Fibroblast of skin of abdomen (primary cell): ENCODE measurements at places on chromosomes 12 and 14.
A peak's percentile ranks its signal among the peaks of the same experiment; 100 is the strongest.

DNA sequence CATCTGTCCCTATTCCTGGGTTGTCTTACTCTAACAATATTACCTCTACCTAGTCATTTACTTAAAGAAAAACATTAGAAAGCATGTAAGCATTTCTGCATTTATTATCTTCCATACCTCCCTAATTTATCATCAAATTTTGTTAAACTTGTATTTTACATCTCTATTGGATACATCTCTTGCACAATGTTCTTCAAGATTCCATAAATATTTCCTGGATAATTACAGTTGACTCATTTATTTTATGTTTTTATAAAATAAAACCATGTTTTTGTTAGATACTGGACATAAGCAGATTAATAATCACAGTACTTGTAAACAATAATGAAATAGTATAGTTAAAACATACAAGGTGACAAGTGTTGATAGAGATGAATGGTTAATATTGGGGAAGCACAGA lies 209.0 kb downstream of the TMTC3 start:
- no peak for DNase-seq

GRCh38 chr12:77102123-77102522 lies 36.8 kb upstream of the E2F7 start:
- DNase-seq: peak; percentile 55

DNA sequence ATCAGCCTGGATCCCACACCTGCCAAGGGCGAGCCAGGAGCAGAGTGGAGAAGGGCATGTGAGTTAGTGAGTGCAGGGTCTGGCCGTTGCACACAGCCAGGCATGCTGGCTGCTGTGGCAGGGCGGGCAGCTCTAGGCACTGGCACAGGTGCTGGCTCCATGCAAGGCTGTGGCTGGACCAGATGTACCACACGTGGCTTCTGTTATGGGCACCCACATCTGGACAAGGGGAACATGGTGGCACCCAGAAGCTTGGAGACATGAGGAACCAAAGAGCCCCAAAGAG lies 20.1 kb downstream of the SERPINA3 start:
- no peak for DNase-seq

DNA sequence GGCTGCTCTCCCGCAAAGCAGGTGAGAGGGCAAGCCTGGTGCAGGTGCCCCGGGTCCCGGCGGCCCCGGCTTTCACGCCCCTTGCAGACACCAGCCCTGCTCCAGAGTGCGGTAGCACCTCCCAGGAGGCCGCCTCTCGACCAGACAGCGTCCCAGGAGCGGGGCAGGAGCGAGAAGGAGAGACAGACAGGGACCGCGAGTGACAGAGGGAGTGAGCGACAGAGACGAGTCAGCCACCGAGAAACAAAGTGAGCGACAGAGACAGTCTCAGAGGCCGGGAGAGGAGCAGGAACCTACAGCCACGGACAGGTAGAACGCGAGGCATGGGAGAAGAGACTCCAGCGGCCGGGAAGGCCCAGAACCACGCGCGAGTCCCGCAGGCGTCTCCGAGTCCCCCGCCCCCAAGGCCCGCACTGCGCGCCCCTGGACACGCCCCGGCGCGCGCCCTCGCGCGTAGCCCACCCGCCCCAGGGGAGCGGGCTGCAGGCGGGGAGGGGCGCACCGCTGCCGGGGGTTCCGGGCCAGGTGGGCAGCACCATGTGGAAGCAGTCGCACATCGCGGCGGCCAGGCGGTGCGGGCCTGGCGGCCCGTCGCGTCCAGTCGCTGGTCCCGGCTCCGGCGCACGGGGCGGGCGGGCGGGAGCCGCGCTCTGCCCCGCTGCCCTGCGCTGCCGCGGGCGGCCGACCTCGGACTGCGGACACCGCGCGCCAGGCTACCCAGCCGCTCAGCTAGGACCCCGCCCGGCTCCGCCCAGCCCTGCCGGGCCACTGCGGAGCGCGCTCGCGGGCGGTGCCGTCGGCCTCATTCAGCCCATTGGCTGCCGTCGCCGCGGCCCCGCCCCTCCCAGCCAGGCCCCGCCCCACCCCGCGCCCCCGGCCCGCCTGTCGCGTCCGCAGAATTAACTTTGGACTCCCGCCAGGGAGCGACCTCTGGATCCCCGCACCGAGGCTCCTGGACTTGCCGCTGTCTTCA lies at the start of gene AHNAK2:
Gene AHNAK2, minus strand, starts transcription at position 694 of the 973 bp plus-strand sequence. Its CDS starts 137 bp downstream, at position 557.
- peak; percentile 74 for DNase-seq

- DNase-seq: no peak
Measured at GRCh38 chr12:116591855-116592637, 32.9 kb downstream of the MAP1LC3B2 start.

DNA sequence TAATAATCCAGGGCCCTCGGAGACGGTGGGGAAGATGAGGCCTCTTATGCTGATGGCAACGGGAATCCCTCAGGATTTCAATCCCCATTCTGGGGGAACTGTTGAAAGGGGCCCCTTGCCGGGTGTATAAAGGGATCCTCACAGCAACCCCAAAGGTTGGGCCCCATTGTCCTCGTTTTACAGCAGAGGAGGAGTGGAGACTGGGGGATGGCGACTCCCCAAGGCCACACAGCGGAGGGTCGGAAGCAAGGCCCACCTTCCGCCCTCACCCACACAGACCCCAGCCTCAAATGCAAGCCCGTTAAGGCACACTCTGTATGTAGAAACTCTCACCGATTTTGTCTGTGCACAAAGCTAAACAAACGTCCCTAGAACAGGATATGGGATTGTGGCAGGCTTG lies 327.9 kb upstream of the DIO3 start:
- DNase-seq: no peak

- DNase-seq: peak; percentile 47
Measured at GRCh38 chr12:20368651-20369304, 441 bp downstream of the PDE3A start.

DNA sequence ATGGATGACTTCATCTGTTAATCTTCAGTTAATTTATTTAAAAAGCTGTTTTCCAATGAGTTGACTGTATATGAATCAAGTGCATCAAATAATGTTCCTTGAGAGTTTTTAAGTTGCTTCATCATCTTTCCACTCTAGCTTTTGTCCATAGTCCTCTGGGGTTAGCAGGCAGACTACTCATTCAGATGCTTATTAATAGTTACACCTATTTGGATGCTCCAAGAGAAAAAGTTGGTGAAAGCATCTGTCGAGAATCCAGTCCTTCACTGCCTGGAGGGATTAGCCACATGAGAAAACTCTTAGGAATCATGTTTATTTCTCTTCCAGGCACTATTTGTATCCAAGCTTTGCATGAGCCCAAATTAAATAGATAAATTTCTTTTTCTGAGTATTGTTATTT lies 70.2 kb downstream of the DACT1 start:
- no peak for DNase-seq

DNA sequence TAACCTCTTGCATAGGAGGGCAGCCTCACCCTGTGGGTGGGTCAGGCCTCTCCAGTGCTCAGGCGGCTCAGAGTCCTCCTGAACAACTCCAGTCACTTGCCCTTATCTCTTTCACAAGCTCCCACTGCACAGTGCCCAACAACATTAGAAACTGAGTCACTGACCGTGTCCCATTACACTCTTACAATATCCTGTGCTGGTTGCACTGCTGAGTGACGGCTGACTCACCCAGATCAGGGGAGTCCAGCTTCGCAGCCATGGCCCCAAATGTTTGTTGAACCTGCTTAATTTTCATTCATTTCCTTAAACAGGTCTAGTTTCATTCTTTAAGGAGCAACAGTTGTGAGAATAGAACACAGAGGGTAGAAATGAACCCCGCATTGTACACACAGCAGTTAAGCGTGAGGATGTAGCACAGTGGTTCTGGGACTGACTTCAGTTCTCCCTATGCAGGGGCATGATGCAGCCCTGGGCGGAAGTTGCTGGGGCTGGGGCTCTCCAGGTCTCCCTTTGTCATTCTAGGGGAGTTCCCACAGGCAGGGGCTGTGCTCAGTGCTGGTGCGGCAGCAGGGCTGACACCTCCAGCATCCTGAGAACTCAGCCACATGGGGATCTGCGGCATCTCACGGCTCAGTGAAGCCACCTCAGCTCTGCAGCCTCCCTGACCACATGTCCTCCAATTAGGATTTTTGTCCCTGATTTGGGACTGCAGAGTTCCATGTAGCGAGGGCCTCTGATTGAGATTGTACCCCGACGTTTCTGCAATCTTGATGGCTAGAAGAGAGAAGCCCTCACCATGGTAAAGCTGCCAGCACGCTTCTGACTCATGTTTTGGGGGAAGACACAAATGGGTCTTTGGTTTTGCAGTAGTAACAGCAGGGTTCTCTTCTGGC lies 16.1 kb downstream of the GPR68 start:
- peak; percentile 51 for DNase-seq

DNA sequence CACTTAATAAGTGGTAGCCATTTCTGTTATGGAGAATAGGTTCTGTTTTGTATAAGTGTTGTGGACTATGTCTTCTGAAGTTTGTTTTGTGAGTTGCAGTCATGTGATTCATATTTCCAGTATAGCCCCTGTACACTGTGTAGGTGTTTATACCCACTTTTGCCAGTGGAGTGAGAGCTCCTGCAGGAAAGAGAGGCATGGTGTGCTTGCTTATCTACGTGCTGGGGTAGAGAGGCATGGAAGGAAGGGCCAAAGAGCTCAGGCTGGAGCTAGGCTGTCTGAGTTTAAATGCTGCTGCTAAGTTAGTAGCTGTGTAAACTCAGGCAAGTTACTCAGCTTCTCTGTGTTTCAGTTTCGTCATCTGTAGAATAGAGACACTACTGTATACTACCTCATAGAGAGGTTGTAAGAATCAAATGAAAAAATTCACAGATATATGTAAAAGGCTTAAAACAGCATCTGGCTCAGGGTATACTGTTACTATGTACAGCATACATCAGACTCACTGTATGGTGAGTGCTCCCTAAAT lies 88.2 kb upstream of the SLC38A2 start:
- DNase-seq: no peak

GRCh38 chr14:80310938-80311750 lies 99.8 kb upstream of the DIO2 start:
- DNase-seq: peak; percentile 10

DNA sequence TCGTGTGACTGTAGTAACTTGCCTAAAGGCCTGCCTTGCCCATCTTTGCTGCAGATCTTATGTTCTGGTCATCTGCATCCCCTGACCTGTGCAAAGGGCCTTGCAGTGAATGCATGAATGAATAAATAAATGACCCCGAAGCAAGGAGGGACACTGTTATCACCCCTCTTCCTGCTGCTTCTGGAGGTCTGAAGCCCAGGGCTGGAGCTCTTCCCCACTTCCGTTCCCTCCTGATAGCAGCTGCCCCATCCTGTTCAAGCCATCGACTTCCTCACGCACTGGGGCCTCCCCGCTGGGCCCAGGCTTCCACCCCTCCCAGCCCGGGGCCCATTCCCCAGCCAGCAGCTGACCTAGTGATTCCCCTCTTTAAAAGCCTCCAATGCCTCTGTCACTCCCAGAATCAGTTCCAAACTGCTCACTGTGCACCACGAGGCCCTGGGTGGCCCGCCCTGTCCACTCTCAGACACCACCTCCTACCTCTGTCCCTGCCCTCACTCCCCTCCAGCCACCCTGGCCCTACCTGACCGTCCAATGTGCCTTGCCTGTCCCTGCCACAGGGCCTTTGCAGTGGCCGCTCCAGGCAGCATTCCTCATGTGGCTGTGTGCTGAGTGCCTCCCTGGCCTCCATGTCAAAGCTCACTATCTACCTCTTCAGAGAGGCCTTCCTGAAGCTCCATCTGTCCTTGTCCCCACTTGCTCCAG lies 78.6 kb downstream of the SCARB1 start:
- no peak for DNase-seq

DNA sequence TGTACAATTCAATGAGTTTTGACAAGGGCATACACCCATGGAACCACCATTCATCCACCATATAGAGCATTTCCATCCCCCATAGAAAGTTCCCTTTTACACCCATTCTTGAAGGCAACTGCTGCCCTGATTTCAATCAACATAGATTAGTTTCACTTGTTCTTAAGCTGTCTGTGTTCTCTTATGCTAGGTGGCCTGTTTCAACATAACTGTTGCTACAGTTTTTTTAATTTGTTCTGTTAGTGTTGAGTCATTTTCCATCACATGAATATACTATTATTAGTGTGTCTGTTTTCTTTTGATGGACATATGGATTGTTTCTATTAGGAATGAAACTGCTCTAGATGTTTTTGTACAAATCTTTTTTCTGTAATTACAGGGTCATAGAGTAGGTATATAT lies 123.4 kb downstream of the PTPRQ start:
- DNase-seq: peak; percentile 43

GRCh38 chr12:6538420-6539313 lies 4.3 kb downstream of the GAPDH start:
- DNase-seq: peak; percentile 42

DNA sequence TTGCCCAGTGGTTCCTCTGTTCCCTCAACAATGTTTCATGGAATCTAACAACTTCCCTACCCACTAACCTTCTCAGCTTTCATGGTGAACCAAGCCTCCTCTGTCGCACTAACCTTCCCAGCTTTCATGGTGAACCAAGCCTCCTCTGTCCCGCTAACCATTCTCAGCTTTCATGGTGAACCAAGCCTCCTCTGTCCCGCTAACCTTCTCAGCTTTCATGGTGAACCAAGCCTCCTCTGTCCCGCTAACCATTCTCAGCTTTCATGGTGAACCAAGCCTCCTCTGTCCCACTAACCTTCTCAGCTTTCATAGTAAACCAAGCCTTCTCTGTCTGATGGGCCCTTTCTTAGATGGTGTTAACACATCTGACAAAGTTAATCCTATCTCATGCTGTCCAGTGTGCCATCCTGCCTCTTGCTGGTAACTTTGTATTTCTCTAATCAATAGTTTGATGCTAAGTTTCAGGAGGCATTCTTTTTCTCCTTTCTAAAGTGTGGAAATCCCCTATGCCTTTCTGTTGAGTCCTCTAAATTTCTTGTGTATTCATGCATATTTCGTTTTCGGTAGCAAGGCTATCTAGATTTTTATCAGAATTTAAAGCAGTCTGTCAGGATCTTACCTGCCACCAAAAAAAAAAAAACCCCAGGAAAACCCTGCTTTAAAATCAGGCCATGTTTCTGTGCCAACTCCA lies 26.8 kb upstream of the KCNK13 start:
- no peak for DNase-seq

- no peak for DNase-seq
Measured at GRCh38 chr14:101915871-101916815, 48.2 kb upstream of the DYNC1H1 start.

DNA sequence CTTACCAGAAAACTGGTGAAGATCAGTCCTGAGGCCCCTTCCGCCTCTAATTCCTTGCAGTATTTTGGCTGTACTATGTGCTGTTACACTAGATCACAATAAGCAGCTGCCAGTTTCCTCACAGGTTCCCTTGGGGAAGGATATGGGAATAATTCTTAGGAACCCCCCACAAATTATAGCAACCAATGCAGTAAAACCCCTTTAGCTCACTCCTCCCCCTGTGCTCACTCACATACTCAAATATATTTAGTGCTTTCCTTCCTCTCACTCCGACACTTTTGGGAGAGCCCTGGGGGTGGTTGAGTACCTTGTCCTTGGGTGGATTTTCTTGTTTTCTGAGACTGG lies 162.7 kb downstream of the ETV6 start:
- DNase-seq: no peak
